Anterior cingulate cortex (tissue), 58 donors: ENCODE measurements at places on chromosomes 5 and 9.
A peak's percentile ranks its signal among the peaks of the same experiment; 100 is the strongest.

- no peak for DNase-seq
Observed at GRCh38 chr5:54171645-54172384, 138.6 kb downstream of the ARL15 start.

GRCh38 chr9:100098046-100098886 is 534 bp downstream of the ERP44 start:
- peak; percentile 29 for DNase-seq

- DNase-seq = no peak
Observed at GRCh38 chr5:129246088-129246487, 151.5 kb downstream of the ISOC1 start.

DNA sequence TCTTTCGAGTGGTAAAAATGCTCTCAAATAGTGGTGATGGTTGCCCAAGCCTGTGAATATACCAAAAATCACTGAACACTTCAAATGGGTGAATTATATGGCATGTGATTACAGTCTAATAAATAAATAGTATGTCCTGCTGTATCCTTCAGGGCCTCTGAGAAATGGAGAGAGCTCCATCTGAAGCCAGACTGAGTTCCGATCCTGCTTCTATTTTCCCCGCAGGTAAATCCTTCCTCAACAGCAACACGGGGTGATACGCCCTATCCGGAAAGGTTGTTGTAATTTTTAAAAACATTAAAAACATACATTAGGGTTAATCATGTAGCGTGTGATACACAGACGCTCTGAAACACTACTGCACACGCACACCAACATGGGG is 695 bp upstream of the SNAPC3 start:
- no peak for DNase-seq

DNA sequence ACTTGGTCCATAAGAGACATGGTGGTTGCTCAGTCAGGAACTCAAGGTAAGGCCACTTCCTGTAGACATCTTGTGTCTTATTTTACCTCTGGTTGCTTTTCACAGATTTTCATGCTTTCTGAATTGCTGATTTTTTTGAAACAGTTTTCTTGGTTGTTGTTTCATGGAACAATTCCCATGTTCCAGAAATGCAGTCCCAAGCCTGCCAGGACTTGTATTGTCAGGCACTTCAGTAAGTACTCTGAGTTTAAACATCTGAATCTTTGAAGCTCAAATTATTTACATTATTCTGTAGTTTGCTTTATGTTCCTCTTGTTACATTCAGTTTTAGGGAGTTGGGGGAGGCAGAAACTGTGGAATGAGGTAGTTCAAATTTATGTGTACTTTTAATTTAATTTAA is 290.2 kb downstream of the DMRT2 start:
- no peak for DNase-seq

DNA sequence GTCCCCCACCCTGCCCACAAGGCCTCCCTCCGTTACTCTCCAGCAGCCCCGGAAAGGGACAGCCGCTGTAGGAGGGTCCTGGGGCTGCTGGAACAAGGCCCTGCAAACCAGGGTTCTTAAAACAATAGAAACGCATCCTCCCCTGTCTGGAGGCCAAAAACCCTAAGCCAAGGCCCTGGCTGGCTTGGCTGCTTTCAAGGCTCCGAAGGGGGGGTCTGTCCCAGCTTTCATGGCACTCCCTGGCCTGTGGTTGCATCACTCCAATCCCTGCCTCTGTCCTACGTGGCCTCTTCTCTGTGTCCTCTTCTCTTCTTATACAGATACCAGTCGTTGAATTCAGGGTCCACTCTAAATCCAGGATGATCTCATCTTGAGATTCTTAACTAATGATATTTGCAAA is 7.4 kb upstream of the UBAC1 start:
- no peak for DNase-seq

GRCh38 chr5:124310453-124310852 is 436.0 kb downstream of the ZNF608 start:
- no peak for DNase-seq

- no peak for DNase-seq
Observed at GRCh38 chr5:95543017-95543705, 11.6 kb downstream of the SKIC3 start.

DNA sequence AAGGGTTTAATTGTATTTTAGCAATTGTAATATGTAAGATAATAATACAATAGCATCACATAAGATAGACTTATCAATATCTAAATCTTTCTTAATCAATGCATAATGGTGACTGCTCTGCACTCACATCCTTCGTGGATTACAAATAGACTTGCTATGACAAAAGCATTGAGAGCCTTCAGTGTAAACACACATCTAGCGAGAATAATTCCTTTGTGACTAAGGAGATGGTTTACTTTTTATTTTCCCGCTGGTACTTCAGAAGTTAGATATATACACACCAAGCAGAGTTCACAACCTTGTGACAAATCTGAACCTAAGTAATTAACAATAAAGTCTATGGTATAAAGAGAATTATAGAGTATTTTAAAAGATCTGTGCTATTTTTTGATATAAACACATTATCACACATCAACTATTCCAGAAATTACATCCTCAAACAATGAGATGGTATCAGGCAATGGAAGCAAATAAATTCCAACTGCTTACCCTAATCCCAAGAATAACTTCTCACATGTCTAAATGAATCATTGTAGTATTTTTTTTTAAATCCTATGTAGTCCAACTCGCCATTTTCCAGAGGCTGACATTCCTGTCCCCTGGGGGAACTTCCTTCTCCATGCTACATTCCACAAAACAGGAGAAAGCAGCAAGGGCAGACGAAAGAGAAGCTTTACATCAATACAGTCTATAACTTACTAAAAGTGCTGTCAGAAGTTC is 51.2 kb downstream of the MAPKAP1 start:
- no peak for DNase-seq

DNA sequence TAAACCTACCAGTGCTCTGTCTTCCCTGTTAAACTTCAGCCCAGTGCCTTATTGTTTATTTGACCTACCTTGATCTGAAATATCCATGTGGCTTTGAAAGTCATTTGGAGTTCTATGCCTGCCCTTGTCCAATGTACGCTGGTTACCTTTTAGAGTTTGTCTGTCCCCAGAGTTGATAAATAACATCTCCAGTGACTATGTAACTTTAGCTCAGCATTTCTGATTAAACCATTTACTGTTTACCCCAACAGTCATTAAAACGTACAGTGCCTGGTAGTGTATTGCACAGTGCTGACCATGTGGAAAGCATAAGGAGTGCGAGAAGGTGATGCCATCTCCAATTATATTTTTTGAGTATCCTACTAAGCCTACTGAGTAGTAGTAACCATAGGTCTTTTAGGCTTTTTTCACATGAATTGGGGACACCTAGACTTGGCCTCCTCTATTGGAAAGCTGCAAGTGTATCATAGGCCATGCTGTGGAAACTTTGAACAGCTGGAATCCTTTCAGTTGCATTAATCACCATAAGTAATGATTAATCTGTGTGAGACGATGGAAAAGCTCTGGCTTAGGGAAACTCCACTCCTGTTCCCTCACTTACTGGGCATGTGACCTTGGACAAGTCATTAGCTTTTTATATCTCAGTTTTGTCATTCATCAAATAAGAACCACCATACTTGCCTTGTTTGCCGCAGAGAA is 93.5 kb downstream of the MAST4 start:
- no peak for DNase-seq
